ENCODE measurements at places on chromosomes 7 and 10.

DNA sequence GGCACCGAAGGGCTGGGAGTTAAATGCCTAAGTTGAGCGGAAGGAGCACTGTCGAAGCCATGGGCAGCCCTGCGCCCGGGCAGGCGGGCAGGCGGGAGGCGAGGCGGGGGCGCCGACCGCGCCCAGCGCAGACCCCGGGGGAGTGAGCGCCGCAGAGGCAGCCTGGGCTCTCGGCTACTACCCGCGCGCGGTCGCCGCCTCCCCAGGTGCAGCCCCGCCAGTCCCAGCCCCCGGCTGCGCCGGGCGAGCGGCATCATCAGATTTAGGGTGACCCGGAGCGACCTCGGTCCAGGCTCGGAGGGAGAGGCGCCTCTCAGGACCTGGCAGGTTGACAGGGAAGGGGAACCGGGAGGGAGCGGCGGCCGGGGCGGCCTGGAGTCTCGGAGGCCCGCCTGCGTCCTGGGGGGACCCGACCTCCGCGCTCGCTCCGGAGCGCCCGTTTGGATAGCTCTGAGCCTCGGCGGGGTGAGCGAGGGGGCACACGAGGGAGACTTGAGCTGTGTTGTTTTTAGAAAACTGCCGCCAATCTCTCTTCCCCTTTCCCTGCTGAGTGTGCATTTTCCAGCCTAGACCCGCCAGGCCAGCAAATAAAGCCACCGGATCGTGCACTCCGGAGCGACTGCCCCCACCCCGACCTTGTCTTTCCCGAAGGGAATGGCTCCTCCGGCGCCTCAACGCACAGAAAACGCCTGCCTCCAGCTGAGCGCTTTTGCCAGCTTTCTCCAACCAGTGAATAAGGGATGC, 2.3 kb upstream of the NRP1 start:
- no peak for DNase-seq

- no peak for DNase-seq
Observed at GRCh38 chr7:154744256-154744860, 258.6 kb downstream of the PAXIP1 start.

- no peak for DNase-seq
Observed at GRCh38 chr10:11397077-11397965, 214.1 kb downstream of the USP6NL start.

DNA sequence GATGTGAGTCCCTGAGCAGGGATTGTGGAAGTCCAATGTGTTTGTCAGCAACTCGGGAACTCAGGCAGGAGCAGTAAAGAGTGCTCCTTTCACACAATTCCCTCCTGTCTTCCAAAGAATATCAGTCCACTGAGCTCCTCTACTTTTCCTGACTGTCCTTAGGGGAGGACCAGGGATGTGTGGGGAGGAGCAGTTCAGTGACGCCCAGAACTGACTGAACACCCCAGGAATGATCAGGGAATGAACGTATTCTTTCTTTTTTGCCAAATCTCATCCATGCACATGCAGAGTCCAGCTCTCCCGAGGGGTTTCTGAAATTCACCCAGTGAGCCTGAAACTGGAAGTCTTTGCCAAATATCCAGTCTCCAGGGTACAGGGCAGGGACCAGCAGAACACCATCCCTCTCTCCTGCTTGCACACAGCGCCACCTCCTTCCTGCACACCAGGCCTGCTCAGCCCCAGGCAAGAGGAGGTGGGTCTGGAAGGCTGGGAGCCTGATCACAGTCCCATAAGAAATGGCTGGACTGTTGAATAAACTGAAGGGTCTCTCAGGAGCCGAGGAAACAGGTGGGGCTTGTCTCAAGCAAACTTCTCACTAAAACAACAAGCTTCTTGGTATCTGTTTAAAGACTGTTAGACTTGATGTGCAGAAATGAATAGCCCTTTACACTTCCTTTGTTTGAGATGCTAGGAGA, 294.7 kb downstream of the C7orf25 start:
- no peak for DNase-seq

DNA sequence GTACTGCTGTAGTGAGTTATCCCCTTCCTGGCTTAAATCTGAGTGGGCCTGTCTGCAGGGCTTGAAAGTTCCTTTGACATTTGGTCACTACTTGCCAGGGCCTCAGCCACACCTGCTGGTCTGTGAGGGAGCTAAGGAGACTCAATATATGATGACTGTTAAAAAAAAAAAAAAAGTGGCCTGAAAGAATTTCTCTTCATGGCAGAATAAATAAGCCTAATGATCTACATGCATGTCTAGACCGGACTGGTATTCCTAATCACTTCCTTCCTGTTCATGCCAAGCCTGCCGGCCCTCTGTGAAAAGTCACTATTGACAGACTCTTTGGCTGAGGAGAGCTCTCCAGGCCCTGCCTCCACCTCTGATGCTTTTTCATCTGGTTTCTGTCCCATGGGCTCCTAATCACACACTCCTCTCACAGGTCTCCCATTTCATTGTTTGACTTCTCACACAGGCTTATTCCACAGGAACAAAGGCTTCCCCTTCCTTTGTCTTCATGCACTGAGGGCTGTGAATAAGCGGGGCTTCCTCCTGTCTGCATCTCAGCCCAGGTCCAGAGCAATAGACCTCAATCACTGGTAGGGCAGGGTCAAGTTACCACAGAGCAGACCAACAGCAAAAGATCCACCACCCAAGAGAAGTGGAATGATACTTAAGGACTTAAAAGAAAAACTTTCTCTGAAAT, 99.1 kb upstream of the SEC61G start:
- no peak for DNase-seq

DNA sequence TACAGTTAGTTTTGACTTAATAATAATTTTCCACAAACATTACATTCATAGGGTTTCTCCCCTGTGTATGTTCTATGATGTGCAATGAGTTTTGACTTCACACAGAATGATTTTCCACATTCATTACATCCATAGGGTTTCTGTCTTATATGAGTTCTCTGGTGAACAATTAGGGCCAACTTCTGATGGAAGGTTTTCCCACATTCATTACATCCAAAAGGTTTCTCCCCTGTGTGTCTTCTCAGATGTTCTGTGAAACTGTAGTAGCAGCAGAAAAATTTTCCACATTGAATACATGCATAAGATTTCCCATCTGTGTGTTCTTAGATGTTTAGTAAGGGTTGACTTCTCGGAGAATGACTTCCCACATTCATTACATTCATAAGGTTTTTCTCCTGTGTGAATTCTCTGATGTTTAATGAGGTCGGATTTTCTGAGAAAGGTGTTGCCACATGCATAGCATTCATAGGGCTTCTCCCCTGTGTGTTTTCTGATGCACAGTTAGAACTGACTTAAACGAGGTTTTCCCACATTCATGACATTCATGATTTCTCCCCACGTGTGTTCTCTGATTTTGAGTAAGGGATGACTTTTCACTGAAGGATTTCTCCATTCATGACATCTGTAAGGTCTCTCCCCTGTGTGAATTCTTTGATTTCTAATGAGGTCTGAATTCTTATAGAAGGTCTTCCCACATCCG, 118.5 kb downstream of the ZNF33B start:
- DNase-seq, result no peak

DNA sequence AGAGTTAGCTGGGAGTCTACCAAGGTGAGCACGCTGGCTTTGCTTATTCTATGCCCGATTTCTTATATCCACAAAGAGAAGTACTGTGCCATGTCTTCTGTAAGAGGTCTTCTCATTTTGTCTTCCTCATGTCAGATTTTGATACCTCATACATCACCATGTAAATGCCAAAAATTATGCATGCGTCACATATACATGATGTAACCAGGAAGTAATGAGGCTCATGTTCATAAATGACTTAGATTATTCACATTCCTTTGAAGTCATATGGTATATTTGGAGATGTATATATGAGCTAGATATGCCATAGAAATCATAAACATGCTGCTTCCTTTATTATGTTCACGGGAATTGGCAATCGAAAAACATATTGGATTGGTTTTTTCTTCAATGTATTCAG, 97.7 kb upstream of the CELF2 start:
- no peak for DNase-seq

- DNase-seq, result no peak
Observed at GRCh38 chr10:31118556-31118955, 86.9 kb upstream of the ZNF438 start.

- no peak for DNase-seq
Observed at GRCh38 chr7:20217193-20217948, at the start of gene MACC1. Gene MACC1, minus strand, starts transcription at chr7:20217384. Its CDS starts 55,522 bp downstream, at chr7:20161862.

DNA sequence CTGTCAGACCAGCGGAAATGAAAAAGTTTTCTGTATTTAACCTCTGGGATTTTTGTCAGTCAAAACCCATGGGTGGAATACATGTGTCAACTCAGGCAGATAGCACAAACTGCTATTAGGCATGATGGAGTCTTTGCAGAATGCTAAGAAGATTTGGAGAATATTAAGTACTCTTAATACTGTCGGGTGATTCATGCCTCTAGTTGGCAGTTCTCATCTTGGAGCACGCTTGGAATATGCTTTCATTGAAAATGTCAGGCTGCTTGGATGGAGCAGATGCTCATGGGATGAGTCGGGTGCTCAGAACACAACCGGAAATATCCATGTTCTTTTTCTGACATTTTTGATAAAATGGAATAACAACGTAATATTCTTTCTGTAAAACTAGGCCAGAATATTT, 27.6 kb upstream of the PRKG1 start:
- no peak for DNase-seq

GRCh38 chr7:105014693-105015389, 836 bp downstream of the KMT2E start:
- peak; percentile 15 for DNase-seq

- no peak for DNase-seq
Observed at GRCh38 chr7:81811956-81812865, 42.4 kb upstream of the HGF start.

DNA sequence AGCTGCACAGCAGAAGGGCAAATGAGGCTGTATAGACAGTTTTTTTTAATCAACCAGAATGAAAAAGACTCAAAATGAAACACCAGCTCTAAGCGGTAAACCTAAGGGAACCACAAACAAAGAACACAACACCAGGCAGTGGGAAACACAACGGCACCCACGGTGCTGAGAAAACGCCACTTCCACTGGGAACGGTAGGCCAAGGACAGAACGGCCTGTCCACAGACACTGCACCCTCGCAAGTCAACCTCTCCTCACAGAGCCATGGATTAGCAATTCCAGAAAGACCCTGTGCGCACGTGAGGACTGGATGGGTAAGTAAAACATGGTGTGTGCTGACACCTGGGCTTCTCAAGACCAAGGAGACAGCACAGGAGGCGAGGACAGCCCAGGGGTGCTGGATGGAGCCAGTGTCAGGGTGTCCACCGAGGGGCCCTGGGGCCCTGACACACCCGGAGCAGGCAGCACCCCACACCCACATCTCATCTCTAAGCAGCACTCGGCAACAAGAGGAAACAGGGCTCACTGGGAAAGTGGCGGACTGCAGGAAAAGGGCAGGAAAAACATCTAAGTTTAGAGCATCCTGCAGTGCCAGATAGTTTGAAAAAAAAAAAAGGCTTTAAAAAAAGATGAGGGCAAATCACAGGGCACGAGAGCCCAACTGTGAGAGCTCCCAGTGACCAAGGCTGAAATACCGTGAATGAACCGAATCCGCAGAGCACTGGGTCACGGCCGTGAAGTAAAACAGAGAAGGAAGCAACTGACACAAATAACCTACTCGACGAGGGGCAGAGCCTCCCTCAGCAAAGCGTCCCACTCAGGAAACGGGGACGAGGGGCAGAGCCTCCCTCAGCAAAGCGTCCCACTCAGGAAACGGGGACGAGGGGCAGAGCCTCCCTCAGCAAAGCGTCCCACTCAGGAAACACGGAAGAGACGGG, 120.2 kb downstream of the MAD1L1 start:
- DNase-seq, result no peak

All from activated CD4-positive, CD25-positive, alpha-beta regulatory T cell (primary cell).